ENCODE measurements at places on chromosomes 7 and 10.

DNA sequence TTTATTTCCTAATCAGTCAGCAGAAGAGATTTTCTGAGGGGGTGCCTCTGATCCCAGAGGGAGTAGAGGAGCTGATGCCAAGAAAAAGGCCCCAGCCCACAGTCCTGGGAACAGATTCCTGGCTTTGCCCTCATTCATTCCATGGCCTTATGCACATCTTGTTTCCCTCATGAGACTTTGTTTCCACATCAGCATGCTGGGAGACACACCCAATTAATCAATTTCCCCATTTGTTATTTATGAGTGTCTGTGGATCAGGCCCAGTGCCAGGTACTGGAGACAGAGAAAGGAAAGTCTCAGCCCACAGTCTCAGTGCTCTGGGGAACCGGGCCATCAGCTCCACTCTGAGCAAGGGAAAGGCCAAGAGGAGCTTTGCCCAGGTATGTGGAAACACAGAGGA, 496.2 kb upstream of the ZMIZ1 start:
- no peak for DNase-seq

DNA sequence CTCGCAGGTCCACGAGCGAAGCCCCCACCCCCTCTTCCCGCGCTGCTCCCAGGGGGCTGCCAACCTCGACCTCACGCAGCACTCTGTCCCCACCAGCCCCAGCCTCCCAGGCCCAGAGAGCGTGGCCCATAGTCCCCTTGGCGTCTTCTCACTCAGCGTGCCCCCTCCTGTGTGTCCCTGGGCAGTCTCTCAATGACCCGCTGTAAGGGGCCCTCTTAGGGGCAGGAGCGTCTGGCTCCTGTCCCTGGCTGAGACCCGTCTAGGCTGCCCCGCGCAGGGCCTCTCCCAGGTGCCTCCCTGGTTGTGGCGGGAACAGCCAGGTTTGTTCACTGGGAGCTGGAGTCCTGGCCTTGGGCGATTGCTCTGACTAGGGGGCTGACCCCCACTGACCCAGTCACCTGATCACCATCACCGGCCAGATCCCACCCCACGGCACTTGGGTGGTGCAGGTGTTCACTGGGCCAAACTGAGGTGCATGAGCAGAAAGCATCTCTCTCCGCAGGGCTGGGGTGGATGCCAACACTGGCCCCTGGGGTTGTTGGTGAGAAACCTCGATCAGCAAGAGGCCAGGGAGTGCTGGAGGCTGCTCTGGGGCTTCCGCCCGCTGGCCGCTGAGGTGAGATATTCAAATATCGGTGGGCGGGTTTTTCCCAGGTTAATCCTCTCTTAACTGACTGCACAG, 12.6 kb upstream of the WDFY4 start:
- DNase-seq = no peak

GRCh38 chr10:48750019-48750418, 65.3 kb downstream of the WDFY4 start:
- DNase-seq = no peak

GRCh38 chr7:6589151-6589828, 531 bp upstream of the INTS15 start:
- DNase-seq = no peak

DNA sequence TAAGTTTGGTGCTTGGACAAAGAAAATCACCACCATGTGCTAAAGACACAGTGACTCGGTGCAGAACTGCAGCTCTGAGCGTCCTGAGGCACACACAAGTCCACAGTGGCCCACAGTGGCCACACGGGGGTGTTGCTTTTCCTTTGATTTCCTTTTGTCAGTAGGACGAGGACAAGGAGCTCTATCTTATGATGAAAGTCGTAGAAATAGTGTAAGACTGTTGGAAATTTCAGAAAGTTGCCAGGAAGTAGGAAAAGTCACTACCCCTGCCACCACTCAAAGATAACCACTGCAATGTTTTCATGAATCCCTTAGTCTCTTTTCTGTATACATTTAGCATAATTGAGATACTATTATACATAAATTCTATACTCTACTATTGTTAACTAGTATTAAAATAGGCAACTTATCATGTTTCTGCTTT, 146.0 kb downstream of the TNS3 start:
- no peak for DNase-seq
